ENCODE measurements at places on chromosomes 13 and 19. TPM values are rescaled to one million over a fixed set of nuclear protein-coding genes. Genes with fewer than 3 reads are reported as not detected.

DNA sequence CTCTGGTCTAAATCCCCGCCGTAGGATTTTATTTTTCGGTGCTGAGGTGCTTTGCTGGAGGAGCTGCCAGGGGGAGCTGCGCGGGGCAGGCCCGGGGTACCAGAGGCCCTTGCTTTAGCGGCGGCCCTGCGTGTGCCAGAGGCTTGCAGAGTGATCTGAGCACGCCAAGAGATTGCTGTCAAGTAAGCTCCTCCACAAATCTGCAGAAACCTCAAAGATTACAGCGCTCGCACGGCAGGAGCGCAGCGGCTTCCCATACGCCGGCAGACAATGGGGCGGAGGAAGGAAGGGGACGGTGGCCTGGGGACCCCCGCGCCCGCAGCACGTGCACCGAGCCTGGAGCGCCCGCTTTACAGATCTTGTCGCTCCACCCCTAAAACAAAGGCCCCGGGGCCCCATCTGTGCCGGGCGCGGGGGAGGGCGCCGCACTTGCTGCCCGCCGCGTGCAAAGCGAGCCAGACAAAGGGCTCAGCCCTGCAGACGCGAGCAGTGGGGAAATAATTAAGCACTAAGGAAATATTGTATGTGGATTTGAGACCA is 9.1 kb upstream of the C19orf12 start:
- DNase-seq: peak; percentile 65

EFNB2 gene
- 20.5 TPM for total RNA-seq

COL4A1 gene
- 4,434 TPM for total RNA-seq

- no peak for DNase-seq
These were observed 18.2 kb downstream of the CEBPG start for GRCh38 chr19:33391631-33392249.

GRCh38 chr19:6233056-6233826 is 46.5 kb downstream of the MLLT1 start:
- DNase-seq: peak; percentile 27

- no peak for DNase-seq
These were observed 137.5 kb downstream of the SLITRK6 start for GRCh38 chr13:85661675-85662074.

- no peak for DNase-seq
These were observed 9.9 kb downstream of the DNM2 start for GRCh38 chr19:10727685-10728201.

ZNF665 gene
- total RNA-seq: 9.9 TPM

DNA sequence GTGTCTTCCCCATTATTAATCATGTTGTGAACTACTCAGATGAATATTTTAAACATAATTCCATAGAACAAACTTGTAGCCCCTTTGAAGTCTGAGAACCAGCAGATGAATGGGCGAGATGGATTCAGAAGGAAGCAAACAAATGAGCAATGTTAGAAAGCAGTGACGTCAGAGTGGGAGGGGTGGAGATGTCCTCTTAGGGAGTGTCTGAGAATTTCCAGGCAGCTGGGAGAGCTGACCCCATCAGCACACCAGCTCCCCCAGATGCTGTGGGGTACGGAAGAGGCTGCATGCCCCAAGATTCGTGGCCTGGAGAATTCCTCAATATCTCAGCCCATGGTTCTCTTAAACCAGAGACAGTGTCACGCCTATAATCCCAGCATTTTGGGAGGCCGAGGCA is 68.6 kb downstream of the DPF1 start:
- DNase-seq: peak; percentile 19

CARS2 gene
- total RNA-seq: 36.4 TPM

ACER1 gene
- not detected for total RNA-seq

DNA sequence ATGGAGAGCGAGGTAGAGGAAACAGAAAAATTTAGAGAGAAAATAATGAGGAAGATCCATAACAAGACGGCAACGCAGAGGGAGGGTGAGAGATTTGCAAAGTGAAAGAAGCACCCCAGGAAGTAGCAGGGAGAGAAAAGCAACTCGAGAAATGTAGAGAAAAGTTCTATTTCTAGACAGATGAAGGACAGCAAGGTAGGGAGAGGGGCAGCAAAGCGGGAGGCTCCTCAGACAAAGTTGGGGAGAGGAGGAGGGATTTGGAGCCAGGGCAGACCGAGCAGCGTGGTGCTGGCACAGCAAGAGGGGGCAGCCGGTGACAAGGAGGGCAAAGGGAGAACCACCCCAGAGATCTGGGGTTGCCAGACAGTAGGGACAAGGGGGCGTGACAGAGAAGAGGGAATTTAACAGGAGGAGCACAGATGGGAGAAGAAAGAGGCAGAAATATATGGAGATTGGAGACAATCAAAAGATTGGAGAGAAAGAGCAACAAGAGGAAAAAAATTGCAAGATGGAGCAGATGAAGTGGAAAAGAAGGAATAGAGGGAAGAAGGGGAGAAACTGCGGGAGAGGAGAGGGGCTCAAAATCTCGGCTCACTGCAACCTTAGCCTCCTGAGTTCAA is 989 bp downstream of the ZNF766 start:
- no peak for DNase-seq

- DNase-seq: peak; percentile 21
These were observed 81.5 kb upstream of the SLC7A1 start for GRCh38 chr13:29676941-29677452.

DNA sequence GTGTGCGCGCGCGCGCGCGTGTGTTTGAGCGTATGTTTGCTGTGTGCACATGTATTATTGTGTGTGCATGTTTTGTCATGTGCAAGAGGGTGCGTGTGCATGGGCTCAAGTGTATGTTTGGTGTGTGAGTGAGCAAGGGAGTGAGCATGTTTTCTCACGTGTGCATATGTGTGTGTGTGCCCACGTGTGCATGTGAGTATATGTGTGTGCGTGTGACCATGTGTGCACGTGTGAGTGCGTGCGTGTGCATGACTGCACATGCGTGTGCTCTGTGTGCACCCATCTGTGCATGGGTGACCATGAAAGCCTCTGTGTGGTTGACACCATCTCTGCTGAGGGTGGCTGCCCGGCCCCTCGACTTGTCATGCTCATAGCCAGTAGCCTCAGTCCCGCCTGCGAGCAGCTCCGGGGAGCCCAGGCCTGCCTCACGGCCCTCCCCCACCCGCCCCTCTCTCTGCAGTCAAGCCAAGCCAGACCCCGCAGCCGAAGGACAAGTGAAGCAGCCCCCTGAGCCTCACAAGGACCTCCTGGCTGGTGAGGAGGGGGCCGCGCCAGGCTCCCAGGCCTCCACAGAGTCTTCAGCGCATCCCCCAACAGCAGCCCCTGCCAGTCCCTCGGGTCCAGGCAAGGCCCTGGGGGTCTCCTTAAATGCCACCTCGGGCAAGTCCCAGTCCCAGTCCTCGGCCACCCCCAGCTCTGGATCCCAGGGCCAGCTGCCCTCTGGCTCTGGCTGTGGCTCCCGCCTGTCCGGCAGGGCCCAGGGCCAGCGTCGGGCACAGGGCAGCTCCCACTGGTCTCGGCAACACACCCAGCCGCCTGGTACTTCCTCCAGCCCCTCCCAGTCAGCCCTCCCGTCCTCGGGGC is 6.0 kb downstream of the REEP6 start:
- DNase-seq: no peak

DNA sequence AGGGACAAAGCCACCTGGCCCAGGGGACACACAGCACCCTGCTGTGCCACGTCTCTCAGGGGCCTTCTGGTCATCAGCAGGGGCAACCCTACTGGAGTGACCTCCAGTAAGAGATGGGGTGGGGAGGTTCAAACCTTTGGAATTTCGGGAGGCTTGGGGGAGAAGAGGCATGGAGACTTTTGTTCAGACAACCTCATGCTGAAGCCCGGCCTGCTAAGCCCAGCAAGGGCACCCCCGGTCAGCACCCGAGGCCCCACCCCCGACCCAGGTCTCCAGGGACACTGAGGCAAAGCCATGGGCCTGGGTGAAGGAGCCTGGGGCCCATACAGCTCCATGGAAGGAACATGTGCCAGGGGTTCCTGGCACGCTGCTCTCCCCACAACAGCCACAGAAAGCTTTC is 23.3 kb downstream of the ZNF787 start:
- DNase-seq: no peak

- no peak for DNase-seq
These were observed 458.9 kb downstream of the SLITRK1 start for GRCh38 chr13:83423381-83423780.

GRCh38 chr13:54511366-54511765 is 1482.8 kb downstream of the OLFM4 start:
- DNase-seq: peak; percentile 0

GRCh38 chr13:68048802-68049359 is 818.7 kb upstream of the PCDH9 start:
- DNase-seq: no peak

- no peak for DNase-seq
These were observed 74.7 kb downstream of the ZNF429 start for GRCh38 chr19:21580101-21580500.

- DNase-seq: no peak
These were observed 997 bp upstream of the GPC6 start for GRCh38 chr13:93225610-93226009.

ANGPTL4 gene
- 5.3 TPM for total RNA-seq

SLC27A5 gene
- total RNA-seq: 7.2 TPM

LMTK3 gene
- total RNA-seq: not detected

KIR2DL4 gene
- total RNA-seq: not detected

DNA sequence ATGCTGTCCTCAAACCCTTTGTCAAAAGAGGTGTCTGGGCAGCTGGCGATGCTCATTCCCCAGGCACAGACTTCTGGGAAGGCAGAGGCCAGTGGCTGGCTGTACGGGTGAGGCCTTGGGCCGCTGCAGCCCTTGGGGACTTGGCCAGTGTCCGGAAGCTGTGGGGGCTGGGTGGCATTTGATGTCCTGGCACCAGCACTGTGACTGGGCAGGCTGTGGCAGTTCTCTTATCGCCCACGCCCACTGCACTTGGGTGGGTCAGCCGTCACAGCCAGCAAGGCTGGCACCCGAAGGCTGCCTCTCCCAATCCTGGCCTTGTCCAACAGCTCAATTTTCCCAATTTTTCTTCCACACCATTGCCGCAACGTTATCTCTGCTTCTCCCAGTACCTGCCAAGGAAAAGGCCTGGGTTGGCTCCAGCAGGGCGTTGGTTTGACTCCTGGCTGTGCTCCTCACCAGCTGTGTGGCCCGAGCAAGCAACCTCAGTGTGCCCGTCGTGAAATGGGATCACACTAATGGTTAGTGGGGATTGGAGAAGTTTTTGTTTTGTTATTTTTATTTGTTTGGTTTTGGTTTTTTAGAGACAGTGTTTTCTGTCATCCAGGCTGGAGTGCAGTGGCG is 12.7 kb upstream of the SLC44A2 start:
- peak; percentile 7 for DNase-seq

- peak; percentile 55 for DNase-seq
These were observed 635.7 kb downstream of the UQCRFS1 start for GRCh38 chr19:28577233-28577632.

MEF2B gene
- total RNA-seq: 0.72 TPM
